Right renal cortex interstitium (tissue), 3 donors: ENCODE measurements at places on chromosomes 16 and 17.

DNA sequence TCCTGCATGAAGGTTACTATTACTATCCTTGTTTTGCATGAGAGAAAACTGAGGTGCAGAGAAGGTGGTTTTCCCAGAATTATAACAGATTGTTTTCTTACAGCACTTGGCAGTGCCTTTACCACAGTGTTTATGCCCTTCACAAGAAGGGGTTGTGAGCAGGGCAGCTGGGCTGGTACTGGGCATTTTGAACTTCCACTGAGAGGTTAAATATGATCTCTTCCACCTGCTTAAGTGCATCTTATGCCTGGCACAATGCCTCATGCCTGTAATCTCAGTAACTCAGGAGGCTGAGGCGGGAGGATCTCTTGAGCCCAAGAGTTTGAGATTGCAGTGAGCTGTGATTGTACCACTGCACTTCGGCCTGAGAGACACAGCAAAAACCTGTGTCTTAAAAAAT lies 36.2 kb downstream of the NDE1 start:
- no peak for DNase-seq

DNA sequence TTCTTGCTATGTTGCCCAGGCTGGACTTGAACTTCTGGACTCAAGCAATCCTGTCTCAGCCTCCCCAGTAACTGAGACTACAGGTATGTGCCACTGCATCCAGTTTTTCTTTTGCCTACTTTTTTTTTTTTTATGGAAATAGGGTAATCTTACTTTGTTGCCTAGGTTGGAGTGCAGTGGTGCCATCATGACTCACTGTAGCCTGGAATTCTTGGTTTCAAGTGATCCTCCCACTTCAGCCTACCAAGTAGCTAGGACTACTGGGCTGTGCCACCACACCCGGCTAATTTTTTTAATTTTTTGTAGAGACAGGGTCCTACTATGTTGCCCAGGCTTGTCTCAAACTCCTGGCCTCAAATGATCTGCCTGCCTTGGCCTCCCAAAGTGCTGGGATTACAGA lies 10.0 kb downstream of the LRRC36 start:
- DNase-seq: no peak

GRCh38 chr17:9766970-9767369 lies 24.4 kb downstream of the DHRS7C start:
- DNase-seq: no peak

DNA sequence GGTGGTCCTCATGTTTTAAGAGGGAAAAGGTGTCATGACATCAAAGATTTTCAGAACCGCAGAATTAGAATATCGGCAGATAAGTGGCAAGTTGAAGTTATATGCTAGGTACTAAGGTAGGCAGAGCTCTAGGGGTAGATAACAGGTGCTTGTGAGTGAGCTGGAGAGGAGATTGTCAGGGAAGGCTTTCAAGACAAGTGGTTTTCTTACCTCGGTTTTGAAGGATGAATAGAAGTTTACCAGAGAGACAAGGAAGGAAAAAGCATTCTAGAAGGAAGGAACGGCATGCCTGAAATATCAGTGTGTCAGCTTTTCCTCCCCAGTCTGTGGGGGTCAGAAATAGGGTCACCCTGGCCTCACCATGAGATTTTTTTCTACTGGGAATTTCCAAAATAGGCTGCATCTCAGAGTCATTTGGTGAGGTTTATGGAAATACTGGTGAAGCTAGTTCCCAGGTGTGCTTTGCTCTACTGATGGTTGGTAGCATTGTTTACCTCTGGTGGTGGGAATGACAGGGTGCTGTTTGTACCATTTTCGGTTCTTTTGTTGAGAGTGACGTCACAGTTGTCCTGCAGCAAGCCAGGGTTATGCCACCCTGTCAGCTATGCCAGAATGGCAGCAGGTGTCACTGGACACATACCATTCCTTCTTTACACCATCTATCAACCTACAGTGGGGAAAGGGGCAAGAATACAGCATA lies 112.5 kb downstream of the MSI2 start:
- DNase-seq: no peak
